D721Med (cell line): ENCODE measurements at places on chromosomes 7 and 10.

- no peak for DNase-seq
These were observed 29.7 kb downstream of the TMEM248 start for GRCh38 chr7:66950763-66951162.

DNA sequence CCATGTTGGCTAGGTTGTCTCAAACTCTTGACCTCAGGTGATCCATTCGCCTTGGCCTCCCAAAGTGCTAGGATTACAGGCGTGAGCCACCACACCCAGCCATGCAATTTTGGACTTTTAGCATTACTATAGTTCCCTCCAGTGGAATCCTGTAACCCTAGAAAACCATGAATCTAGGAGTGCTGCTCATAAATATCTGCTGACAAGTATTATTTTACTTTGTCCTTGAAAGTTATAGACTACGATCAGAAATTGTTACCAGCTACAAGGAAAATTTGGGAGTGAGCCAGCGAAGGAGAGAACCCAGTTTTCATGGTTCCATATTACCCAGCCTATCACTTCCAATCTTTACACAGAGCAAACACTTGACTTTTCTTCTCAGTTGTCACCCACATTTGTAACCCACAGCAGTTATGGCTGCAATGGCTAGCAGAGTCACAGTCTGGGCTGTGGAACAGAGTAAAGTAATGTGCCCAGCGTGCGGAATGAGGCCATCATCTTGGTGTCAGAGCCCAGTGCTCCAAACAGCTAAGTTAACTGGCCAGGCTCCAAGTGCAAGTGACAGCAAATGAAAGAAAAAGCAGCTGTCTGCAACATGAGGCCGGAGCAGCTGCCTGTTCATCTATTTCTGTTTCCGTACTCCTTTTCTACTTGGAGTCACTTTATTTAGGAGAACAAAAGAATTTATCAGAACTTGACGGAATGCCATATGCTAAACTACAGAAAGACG is 29.9 kb downstream of the ZC3HC1 start:
- no peak for DNase-seq

- no peak for DNase-seq
These were observed 375.2 kb upstream of the VWC2 start for GRCh38 chr7:49398236-49398635.

GRCh38 chr7:49580000-49580399 is 193.4 kb upstream of the VWC2 start:
- DNase-seq = no peak

GRCh38 chr7:151632750-151633515 is 113.2 kb upstream of the RHEB start:
- no peak for DNase-seq

DNA sequence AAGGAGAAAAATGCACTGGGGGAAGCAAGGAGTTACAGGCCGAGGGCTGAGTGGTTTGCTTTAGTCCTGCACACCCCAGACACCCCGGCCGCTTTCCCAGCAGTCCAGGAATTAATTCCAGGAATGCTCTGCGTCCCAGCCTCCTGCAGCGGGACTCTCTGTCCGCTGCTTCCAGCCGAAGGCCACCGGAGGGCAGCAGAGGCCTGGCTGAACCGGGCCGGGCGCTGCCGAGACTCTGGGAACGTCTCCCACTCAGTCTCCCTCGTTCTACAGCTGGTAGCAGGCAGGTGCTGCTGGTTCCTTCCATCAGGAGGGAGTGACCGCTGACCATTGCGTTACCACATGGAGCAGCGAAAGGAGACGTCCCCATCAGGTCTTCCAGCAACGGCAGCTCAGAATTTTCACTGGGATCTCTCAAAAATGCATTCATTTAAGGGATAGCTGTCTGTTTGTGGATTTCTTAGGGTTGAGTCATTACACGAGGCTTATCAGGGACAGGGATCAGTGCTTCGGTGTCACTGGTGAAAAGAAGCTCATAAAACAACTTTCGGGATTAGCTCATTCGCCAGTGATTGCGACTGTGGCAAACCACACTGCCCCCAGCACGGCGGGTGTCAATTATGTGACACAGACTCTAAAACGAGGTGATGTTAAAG is 24.9 kb upstream of the PITRM1 start:
- DNase-seq = peak; percentile 83

GRCh38 chr7:18566829-18567228 is 71.3 kb downstream of the HDAC9 start:
- no peak for DNase-seq

DNA sequence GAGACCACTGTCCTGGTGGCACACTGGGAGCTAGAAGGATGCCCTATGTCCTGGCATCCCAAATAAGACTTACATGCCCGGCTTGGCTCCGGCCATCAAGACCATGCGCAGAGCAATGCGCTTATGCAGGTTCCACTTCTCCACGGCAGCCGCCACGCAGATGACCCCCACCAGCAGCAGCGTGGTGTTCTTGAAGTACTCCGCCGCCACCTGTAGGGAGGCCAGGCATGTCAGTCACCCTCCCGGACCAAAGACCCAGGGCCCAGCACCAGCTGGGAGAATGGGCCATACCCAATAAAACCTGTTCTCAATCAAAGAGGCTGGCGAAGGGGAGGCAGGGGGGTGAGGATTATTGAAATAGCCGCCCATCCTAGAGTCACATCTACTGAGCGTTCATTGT is 19.9 kb downstream of the SLC13A4 start:
- no peak for DNase-seq

GRCh38 chr10:80855348-80855971 is 317.8 kb downstream of the SH2D4B start:
- peak; percentile 18 for DNase-seq

DNA sequence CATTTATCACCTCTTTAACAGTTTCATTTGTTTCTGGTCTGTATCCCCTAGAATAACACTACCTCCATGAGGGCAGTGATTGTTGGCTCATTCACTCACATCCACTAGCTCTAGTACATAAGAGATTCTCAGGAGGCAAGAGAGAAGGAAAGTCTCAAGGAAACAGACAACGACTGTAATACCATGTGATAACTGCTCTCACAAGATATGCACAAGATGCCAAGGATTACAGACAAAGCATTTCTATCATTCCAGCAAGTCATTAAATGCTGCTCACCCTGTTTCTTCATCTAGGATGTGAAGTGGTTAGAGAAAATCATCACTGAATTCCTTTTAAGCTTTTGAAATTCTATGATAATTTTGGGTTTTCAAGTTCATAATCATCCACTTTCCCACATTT is 115.3 kb downstream of the HIBADH start:
- no peak for DNase-seq

- no peak for DNase-seq
These were observed 57.5 kb downstream of the UNCX start for GRCh38 chr7:1290026-1290678.

GRCh38 chr10:63410633-63411032 is 55.1 kb downstream of the JMJD1C start:
- DNase-seq = no peak

DNA sequence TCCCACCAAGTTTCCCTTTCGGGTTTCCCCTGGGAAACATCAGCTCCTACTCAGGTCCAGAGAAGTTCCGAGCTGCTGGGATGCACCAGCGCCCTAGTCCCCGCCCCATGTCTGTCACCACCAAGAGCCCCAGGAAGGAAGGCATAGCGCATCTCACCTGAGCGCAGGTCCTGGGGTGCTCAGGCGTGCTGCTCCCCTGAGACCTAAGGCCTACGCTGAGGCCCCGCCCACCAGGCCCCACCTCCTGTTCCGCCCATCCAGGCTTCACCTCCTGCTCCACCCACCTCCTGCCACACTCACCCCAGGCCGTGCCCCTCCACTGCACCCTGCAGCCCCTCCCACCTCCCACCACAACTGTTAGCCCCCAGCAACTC is 1.2 kb upstream of the TFR2 start:
- DNase-seq = no peak

GRCh38 chr7:131797841-131798240 is 241.4 kb upstream of the PODXL start:
- no peak for DNase-seq

- DNase-seq = no peak
These were observed 91.5 kb downstream of the FAS start for GRCh38 chr10:89082086-89082485.

GRCh38 chr10:126518218-126519080 is 130.2 kb upstream of the ADAM12 start:
- DNase-seq = no peak

- DNase-seq = no peak
These were observed 36.6 kb downstream of the INSYN2A start for GRCh38 chr10:127159648-127160245.

DNA sequence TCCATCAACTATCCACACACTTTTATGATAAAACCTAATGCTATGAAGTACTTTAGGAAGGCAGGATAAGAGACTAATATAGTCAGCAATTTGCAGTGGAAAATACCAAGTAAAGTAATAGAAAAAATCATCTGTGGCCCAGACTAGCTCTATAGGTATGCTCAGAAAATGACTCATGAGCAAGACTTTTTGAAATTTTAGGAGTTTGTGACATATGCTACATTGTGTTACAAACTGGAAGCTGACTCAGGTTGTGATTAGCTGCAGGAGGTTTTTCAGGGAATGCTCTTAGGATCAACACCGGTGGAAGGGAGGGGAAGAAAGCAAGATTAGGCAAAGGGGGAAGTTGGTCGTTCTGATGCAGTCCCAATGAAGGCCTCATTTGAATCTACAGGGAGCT is 56.1 kb downstream of the FEZF1 start:
- DNase-seq = no peak

GRCh38 chr10:60521974-60522405 is 132.3 kb upstream of the ANK3 start:
- no peak for DNase-seq

GRCh38 chr10:7534480-7534852 is 123.6 kb upstream of the SFMBT2 start:
- DNase-seq = no peak

- no peak for DNase-seq
These were observed 74.1 kb downstream of the VIPR2 start for GRCh38 chr7:159070431-159071148.

GRCh38 chr10:80158598-80159127 is 26.1 kb downstream of the PLAC9 start:
- no peak for DNase-seq

DNA sequence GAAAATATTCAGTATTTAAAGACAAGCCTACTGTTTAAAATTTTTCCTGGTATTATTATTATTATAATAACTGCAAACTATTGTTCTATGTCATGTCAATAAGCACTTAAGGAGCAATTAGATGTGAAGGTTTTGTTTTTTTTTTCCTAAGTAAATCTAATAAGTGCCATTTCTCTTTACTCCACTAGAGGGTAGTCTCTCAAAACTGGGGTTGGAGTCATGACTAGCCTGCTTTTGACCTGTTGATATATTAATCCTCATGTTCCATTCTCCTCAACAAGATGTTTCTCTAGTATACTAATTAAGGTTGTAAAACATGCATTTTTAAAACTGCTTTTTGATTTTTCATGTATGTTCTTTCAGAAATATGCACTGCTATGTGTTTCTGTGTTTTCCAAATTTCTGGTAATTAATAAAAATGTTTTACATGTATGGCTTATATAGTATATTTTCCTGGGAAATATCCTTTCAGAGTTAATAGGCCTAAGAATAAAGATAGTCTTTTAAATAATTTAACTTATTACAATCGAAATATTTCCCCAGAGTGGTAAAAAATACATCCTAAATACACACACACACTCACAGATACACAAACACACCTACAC is 1.0 kb upstream of the LRRN3 start:
- peak; percentile 16 for DNase-seq

DNA sequence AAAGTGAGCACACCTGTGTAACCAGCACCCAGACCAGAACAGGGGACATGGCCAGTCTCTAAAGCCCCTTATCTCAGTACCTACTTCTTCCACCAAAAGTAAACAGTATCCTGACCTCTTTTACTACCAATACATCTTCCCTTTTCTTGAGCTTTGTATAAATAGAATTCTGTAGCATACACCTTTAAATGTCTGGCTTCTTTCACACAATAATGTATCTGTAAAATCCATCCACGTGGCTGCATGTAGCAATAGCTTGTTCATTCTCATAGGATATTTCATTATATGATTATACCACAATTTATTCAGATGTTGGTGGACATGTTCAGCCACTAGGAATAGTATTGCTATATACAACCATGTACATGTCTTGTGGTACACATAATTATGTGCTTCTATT is 40.6 kb downstream of the BTBD16 start:
- no peak for DNase-seq

DNA sequence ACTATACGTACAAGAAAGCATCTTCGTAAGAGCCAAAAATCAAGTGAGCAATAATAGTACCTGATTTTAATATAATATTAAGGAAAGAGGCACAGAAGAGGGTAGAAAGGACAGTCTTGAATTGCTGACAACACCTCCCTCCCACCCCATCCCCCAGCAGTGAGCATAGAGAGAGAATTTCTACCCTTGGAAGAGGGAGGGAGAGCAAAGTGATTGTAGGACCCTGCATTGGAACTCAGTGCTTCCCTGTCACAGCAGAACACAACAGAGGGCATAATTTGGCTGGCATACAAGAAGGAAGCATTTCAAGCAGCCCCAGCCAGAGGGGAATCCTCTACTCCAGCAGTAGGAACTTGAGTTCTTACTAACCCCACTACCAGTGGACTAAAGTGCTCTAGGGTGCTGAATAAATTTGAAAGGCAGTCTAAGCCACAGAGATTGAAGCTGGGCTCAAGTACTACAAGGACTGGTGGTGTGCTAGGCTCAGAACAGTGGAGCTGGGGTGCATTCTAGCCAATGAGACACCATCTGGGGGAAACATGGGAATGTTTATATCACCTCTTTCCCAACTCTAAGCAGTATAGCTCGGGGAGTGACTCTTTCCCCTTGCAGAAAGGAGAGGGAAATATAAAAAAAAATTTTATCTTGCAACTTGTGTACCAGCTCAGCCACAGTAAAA is 44.2 kb downstream of the PCLO start:
- DNase-seq = no peak

GRCh38 chr10:110335314-110336064 is 30.8 kb upstream of the SMNDC1 start:
- no peak for DNase-seq

DNA sequence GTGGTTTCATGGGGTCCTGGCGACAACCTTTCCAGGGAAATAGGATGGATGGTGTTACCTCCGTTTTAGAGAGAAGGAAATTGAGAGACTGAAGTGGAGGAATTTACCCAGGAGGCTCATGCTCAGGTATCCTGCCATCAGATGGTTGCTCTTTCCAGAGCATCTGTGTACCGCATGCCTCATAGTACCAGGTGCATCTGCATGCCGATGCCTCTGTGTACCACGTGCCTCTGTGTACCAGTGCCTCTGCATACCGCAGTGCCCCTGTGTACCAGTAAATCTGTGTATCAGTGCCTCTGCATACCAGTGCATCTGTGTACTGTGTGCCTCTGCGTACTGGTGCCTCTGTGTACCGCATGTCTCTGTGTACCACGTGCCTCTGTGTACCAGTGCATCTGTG is 3.2 kb downstream of the VWA2 start:
- DNase-seq = no peak
